ENCODE measurements at places on chromosomes 5 and 9.

DNA sequence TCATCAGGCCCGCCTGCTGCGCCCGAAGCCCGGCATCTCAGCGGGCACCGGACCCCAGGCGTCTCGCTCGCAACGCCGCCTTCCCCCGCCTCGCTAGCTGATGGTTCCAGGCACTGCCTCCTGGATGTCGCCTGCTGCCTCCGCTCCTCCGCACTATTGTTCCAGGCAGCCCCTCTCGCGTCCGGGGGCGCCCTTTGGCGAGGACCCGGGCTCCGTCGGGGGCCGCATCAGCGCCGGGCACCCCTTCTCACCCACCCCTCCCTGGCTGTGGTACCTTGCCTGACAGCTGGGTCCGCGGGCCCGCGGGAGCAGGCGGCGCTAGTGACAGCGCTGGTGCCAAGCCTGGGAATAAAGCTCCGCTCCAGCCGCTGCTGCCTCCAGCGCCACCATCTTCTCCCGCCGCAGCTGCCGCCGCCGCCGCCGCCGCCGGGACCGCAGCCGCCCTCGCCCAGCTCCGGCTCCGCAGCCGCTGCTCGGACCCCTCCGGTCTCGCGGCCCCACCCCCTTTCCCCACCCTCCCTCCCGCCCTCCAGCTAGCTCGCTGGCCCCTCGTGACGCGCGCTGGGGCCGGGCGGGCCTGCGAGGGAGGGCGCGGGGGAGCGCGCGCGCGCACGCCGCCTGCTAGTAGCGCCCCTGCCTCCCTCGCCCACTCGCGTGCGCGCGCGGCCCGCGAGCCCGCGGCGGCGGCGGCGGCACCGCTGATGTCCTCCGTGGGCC, at the start of gene APBA1:
APBA1 (minus strand) TSS at position 493 of the 717 bp plus-strand sequence.
- H3K4me3 ChIP-seq, result peak within 1 kb of the TSS; percentile 57
- peak; percentile 34 for DNase-seq
- no peaks in the 10 kb centered on the region for H3K36me3 ChIP-seq
- no peak within 1 kb of the TSS for H3K27ac ChIP-seq
- H3K27me3 ChIP-seq, result peaks cover 27% of the 10 kb centered on the region

DNA sequence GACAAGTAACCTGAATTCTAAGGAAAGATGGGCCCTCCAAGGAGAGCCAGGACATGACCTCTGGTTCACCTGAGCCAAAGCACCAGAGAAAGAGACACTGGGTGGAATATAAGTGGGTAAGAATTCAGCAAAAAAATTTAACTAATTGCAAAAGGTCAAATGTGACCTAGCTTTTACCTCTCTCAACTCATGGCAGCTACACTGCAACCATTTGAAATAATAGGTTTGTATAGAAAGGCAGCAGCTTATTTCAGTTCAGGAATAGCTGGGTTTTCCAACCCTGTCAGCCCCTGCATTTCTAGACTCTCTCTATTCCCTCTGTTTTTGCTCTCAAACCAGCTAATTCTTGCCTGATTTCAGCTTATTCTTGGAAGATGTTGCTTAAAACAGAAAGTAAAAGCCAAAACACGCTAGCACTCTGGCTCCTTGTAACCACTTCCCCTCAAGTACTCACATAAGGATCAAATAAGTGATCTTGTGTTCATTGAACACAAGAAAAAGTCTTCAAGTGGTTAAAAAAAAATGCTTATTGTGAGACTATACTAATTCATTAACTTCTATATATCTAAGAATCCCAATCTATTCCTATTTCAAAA, 101.1 kb upstream of the NR4A3 start:
- no peaks in the 10 kb centered on the region for H3K27me3 ChIP-seq
- peak overlapping the region; percentile 70 for H3K27ac ChIP-seq
- no peak for DNase-seq
- peak overlapping the region; percentile 35 for H3K4me3 ChIP-seq

GRCh38 chr9:24881361-24881760, 335.7 kb upstream of the IZUMO3 start:
- no peaks in the 10 kb centered on the region for H3K27me3 ChIP-seq
- H3K27ac ChIP-seq, result no peak overlapping the region
- H3K4me3 ChIP-seq, result no peak overlapping the region
- no peaks in the 10 kb centered on the region for H3K4me1 ChIP-seq

GRCh38 chr5:141513627-141514329, 24.9 kb downstream of the PCDHGC5 start:
- peaks cover 37% of the 10 kb centered on the region for H3K4me1 ChIP-seq
- peaks cover 49% of the 10 kb centered on the region for H3K36me3 ChIP-seq
- no peak overlapping the region for H3K27ac ChIP-seq
- H3K27me3 ChIP-seq, result no peaks in the 10 kb centered on the region
- H3K4me3 ChIP-seq, result peak overlapping the region; percentile 86

DNA sequence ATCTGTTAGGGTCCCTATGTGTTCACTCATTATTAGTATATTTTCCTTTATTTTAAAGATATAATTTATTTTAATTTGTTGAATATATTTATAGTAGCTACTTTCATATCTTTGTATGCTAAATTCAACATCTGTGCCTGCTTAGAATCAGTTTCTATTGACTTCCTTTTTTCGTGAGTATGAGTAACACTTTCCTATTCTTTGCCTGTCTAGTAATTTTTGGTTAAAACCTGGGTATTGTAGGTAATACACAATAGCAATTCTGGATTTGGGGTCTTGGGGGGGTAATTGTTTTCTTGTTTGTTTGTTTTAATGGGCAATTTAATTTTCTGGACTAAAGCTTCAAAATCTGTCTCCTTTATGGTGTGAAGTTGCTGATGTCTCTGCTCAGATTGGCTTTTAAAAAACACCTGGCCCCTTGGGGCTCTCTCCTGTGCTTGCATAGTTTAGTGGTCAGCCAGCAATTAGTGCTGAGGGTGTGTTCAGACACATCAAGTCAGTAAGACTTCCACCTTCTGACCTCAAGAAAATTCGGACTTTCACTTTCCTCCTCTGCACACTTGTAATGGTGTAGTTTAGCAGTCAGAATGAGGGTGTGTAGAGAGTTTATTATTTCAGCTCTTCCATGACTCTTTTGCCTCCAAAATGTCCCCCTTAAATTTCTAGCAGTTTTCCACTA, 124.4 kb upstream of the MAP1B start:
- no peak overlapping the region for H3K27ac ChIP-seq
- no peaks in the 10 kb centered on the region for H3K36me3 ChIP-seq
- H3K4me3 ChIP-seq, result no peak overlapping the region

DNA sequence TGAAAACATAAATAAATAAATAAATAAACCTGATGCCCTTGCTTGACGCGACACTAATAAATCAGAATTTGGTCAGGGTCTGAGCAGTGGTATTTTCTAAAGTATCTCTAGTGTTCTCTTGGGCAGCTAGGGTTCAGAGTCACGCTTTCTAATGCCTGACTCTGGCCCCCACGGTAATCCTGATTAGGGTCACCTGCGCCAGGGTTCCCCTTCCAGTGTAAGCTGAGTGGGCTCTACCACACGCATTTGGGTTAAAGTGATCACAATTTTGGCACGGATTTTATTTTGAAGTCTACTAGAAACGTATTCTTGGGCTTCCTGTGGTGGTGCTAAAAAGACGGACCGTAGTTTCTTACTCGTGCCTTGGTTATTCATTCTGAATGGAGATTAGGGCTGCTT, 651 bp downstream of the TTC1 start:
- peaks cover 9% of the 10 kb centered on the region for H3K36me3 ChIP-seq
- peak overlapping the region; percentile 91 for H3K27ac ChIP-seq
- peak overlapping the region; percentile 99 for H3K4me3 ChIP-seq
- DNase-seq, result no peak

- no peak overlapping the region for H3K27ac ChIP-seq
- H3K27me3 ChIP-seq, result no peaks in the 10 kb centered on the region
- no peak overlapping the region for H3K4me3 ChIP-seq
- no peaks in the 10 kb centered on the region for H3K36me3 ChIP-seq
- no peak for DNase-seq
- H3K4me1 ChIP-seq, result no peaks in the 10 kb centered on the region
Observed at GRCh38 chr5:66021585-66021984, 95.2 kb downstream of the ERBIN start.

- no peaks in the 10 kb centered on the region for H3K36me3 ChIP-seq
- H3K27me3 ChIP-seq, result no peaks in the 10 kb centered on the region
- no peak overlapping the region for H3K27ac ChIP-seq
- no peaks in the 10 kb centered on the region for H3K4me1 ChIP-seq
- DNase-seq, result no peak
Observed at GRCh38 chr5:124343451-124343867, 403.0 kb downstream of the ZNF608 start.

DNA sequence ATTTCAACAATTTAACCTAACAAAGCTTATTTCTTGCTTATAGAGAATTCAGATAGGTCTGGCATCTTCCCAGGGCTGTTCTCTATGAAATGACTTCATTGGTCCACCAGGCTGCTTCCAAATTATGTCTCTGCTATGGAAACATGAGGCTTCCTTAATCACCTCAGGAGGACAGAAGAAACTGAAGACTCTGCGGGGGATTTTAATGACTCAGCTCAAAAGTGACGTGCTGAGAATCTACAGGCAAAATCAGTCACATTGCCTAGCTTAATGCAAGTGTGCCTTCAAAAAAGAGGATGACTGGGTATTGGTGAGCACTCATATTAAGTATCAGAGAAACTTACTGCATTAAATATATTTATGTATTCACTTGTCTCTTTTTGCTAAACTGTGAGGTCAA, 315.5 kb upstream of the RGMB start:
- no peaks in the 10 kb centered on the region for H3K27me3 ChIP-seq
- H3K4me3 ChIP-seq, result no peak overlapping the region
- H3K27ac ChIP-seq, result no peak overlapping the region
- H3K36me3 ChIP-seq, result no peaks in the 10 kb centered on the region
- DNase-seq, result no peak
- H3K4me1 ChIP-seq, result no peaks in the 10 kb centered on the region

GRCh38 chr9:93577078-93577974, 942 bp downstream of the PHF2 start:
- DNase-seq, result no peak
- no peaks in the 10 kb centered on the region for H3K27me3 ChIP-seq
- H3K4me3 ChIP-seq, result peak overlapping the region; percentile 62
- H3K36me3 ChIP-seq, result no peaks in the 10 kb centered on the region

DNA sequence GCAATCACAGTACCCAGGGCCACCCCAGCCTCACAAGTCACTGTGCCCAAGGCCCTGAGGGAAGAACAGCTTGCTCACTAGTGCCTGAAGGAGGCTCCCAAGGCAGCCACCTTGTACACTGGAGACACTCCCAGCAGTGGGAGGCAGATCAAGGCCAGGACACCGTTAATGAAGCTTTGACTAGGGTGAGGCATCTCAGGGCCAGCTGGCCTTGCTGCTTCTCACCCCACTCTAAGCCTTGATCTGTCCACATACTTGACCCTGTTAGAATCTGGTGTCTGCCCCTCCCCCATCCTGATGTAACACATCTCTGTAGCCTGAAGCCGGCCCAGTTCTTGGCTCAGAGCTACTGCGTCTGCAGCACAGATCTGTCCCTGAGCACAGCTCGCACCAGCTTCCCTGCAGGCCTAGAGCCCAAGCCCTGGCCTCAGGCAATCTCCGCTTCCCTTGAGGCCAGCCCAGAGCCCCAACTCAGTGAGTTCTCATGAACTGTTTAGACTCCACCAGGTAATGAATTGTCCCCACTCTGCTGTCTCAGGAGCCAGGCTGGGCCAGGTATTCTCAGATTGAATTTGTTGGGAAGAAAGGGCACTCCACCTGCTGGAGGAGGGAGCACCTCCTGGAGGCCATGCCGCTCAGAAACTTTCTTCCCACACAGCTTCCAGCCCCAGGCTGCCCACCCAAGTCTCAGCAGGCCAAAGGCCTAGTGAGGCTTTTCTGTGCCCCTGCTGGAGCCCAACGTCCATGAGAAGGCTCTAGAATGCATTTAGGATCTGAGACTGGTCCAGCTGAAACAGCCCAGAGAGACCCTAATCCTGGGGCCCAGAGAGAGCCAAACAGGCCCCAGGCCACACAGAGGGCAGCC, 13.4 kb upstream of the JADE2 start:
- H3K4me3 ChIP-seq, result no peak overlapping the region
- H3K36me3 ChIP-seq, result no peaks in the 10 kb centered on the region
- H3K4me1 ChIP-seq, result peaks cover 3% of the 10 kb centered on the region

DNA sequence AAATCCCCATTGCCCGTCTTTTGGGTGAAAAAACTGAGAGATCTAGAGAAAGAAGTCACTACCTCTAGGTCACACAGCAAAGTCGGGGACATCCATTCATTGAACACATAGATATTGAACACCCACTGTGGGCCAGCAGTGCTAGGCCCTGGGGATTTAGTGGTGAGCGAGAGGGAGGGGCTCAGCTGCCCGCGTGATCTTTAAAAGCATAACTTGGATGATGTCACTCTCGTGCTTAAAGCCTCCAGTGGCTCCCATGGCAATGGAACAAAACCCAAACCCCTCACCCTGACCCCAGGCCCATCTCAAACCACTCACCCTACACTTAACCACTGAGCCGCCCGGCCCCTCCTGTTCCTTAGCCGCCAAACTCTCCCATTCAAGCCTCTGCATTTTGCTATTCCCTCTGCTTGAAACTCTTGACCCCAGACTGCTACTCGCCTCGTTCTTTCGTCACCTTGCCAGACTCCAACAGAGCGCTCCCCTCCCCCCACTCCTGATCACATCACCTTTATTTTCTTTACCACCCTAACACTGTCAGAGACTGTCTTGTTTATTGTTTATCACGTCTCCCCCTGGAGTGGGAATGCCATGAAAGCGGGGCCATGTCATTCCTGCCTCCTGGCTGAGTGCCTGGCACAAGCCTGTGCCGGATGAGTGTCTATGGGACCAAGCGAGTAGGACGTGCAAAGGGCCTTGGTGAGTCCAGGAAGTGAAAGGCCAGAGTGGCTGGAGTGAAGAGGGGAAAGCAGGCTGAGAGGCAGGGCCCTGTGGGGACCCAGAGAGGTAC, 710 bp upstream of the PIP5KL1 start:
- DNase-seq, result no peak
- no peaks in the 10 kb centered on the region for H3K36me3 ChIP-seq
- peaks cover 13% of the 10 kb centered on the region for H3K4me1 ChIP-seq
- H3K27me3 ChIP-seq, result peaks cover 34% of the 10 kb centered on the region

DNA sequence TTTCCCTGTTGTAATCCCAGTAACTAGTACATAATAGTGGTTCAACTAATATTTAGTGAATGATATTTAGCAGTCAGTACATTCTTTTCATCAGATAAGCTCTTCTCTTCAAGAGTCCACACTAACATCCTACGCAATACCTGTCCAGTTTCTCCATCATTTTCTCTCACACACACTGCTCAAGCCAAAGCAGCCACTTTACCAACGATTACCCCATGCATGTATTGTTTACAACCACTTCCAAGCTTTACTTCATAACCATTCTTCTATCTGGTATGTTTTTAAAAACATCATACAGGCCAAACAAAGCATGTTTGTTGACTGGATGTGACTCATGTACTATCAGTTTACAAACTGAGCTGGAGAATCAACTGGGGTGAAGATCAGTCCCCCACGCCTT, 7.3 kb downstream of the UBTD2 start:
- H3K4me3 ChIP-seq, result no peak overlapping the region
- H3K36me3 ChIP-seq, result no peaks in the 10 kb centered on the region
- no peak for DNase-seq
- H3K27ac ChIP-seq, result no peak overlapping the region
- no peaks in the 10 kb centered on the region for H3K4me1 ChIP-seq
- H3K27me3 ChIP-seq, result no peaks in the 10 kb centered on the region

DNA sequence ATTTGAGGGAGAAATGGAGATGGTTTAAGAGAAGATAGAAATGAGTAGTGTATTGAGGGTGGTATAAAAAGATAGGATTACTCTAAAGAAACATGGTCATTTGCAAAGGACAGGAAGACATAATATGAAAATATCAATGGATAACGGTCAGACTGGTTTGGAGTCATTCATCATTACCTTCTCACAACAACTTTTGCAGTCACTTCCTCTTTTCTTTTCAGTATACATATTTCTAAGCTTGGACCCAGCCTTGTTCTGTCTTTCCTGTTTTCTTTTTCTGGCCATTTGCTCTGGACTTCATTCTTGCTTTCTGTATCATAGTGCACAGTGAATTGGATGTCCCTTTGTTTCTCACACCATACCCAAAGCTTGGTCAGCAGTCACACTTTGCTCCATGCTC, 966.5 kb upstream of the TYRP1 start:
- no peak overlapping the region for H3K27ac ChIP-seq
- H3K27me3 ChIP-seq, result no peaks in the 10 kb centered on the region
- no peaks in the 10 kb centered on the region for H3K36me3 ChIP-seq
- DNase-seq, result no peak
- H3K4me1 ChIP-seq, result no peaks in the 10 kb centered on the region

All from T-cell (primary cell).